Kasumi-1 (cell line): ENCODE measurements at places on chromosomes 2 and 18.

DNA sequence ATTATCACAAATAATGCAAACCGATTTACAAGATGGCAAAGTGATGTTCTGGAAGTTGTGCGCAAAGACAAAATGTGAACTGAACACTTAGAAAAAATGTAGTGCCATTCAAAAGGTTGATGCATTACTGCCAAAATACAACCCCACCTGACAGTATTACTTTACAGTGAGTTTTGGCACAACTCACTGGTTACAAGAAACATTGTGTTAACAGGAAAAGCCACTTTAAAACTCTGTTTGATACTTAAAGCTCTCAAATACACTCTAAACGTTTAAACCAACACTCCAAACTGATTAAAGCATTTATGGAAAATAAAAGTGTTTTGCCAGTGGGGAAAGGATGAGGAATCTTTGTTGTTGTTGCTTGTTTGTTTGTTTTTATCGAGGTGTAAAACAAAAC is 173.4 kb upstream of the SATB2 start:
- DNase-seq, result no peak

DNA sequence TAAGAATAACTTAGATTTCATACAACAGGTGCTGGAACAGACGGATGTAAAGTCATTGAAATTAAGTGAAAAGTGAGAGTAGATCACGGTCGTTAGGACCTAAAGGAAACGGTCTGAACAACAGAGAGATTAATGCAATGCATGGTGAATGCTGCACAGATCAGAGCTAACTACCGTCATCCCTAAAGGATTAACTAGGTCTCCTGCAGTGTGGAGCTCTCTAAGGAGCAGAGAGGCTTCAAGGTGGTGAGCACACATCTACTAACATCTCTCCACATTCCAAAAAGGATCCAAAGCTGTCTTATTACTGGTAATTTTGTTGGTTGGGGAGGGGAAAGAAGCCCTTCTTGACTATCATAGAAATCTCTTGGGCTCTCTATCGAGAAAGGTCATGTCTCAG is 75.3 kb downstream of the CABYR start:
- no peak for DNase-seq

DNA sequence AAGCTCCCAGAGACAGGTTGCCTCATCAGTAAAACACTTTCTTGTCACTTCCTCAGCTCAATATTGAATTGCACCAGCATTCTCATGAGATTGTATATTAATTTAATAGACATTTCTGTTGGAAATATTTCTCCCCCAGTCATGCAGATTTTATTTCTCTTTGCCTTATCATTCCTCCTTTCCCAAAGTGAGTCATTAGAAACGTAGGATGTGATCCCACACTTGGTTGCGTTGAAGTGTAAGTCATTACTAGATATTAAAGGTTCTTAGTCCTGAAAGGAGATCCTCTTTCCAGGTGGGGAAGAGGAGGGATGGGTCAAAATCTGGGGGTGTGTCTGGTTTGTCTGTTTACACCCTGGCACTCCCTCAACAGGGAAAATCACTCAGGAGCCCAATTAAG is 438.2 kb downstream of the SLC4A3 start:
- no peak for DNase-seq

DNA sequence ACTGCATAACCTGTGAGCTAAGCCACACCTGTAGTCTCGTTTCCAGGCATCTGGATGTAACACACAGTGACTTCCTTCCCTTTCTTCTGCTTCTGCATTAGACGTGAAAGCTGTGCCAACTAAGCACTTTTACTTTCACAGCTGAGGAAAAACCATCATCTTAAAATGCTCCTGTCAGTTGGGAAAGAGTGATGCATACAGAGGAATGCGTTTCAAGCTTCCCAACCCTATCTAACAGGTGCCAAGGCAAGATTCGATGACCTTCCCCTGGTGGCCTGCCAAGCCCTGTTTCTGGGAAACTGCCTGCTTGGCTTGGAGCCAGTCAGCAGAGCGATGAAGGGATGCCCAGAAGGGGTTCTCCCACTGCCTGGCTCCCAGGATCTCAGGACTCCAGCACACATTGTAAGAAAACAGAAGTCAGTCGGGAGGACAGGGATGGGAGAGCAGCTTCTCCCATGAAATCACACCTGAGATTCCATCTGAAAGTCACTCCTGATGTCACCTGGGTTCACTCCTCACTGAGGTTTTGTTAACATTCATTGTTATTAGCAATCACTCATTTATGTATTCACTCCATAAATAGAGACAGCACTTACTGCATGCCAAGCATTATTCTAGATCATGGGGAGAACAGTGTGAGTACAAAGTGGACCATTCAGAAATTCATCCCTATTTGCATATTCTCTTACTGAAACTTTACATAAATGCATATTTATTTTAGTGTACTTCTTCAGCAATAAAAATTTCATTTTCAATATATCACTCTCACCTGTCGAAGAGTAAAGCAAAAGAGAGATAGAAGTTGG is 64.1 kb downstream of the DTNA start:
- DNase-seq, result peak; percentile 41
